ENCODE measurements at places on chromosomes 3 and 15.

DNA sequence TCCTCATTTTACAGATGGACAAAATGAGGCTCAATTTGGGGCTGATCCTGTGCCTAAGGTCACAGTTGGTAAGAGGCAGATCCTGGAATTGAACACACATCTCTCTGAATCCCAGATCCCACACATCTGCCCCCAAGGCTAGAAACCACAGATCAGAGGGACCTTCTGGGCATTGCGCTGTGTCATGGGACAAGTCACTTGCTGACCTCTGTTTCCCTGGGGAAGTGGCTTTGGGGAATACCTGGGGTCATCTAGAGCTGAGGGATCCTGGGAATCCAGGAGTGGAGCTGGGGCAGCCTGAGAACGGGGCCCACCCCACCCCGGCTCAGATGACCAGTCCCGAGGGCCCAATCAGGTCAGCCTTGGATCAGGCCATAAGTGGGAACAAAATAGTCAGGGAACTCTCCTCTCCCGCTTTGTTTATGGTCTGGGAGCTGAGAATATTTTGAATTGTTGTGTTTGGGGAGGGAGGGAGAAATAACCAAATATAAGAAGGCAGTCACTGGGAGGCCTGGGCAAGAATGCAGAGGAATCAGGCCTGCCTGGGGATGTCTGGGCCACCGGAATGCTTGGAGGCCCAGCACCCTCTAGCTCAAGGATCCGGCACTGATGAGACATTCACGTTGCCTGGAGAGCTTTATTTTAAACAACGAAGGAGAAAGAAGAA, 8.8 kb upstream of the SLC6A6 start:
- DNase-seq, result no peak

- DNase-seq, result no peak
These were observed 188.8 kb downstream of the FEZF2 start for GRCh38 chr3:62184559-62184958.

- no peak for DNase-seq
These were observed 13.5 kb downstream of the GUCA1C start for GRCh38 chr3:108940166-108940565.

DNA sequence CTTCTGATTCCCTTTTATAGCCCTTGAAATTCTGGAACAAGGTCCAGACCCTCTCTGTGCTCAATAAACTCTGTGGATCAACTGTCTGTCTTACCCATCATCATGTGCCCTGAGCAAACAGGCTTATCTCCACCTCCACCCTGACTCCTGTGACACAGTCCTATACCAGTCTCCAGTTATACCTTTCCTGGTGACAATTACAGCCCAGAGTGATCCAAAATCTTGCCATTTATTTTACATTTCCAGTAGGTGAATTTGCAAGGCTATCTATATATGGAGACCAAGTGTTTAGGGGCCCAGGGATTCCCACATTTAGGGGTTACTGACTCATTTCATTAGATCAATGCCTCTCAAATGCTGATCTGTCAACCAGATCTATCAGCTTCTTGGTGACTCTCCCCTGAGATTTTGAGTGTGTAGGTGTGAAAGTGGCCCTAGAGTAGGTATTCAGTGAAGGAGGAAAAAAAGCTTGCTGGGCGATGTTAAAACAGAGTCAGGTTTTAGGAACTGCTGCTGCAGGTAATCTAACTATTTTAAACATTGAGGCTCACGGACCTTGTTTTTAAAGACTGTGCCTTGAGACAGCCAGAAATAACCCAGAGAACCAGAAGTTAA, 229.6 kb upstream of the WNT5A start:
- no peak for DNase-seq

GRCh38 chr3:27533261-27533607, 49.0 kb upstream of the SLC4A7 start:
- no peak for DNase-seq

DNA sequence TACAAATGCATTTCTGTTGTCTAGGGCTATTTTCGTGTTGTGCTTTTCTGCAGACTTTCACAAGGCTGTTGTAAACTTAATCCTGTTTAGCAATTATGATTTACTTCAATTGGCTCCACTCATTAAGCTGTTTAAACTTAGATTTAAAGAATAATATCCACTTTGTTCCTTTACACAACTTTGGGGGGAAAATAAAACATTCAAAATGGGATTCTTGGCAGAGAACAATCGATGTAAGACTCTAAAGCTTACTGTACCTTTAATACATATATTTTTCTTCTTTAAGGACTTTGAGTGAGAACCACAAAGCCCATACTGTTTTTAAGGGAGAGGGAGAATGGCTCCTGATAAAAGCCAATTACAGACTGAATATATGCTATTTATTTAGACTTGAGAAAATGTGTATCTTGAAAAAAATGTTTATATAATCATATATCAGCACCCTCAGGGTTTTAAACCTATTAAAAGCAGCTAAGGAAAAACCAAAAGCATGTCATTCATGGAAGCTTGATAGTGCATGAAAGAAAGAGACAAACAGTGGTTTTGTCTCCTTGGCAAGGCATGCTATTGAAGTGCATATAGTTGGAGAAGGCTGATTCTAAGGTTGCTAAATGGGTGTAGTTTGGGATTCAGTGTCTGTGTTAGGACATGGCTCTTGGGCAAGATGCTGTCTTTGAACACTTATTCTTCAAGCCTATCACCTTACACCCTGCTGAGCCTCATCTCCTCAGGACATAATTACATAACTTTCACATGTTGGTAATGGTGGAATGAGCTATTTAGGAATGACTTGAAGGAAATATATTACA, 293.4 kb upstream of the TBC1D5 start:
- DNase-seq, result no peak

DNA sequence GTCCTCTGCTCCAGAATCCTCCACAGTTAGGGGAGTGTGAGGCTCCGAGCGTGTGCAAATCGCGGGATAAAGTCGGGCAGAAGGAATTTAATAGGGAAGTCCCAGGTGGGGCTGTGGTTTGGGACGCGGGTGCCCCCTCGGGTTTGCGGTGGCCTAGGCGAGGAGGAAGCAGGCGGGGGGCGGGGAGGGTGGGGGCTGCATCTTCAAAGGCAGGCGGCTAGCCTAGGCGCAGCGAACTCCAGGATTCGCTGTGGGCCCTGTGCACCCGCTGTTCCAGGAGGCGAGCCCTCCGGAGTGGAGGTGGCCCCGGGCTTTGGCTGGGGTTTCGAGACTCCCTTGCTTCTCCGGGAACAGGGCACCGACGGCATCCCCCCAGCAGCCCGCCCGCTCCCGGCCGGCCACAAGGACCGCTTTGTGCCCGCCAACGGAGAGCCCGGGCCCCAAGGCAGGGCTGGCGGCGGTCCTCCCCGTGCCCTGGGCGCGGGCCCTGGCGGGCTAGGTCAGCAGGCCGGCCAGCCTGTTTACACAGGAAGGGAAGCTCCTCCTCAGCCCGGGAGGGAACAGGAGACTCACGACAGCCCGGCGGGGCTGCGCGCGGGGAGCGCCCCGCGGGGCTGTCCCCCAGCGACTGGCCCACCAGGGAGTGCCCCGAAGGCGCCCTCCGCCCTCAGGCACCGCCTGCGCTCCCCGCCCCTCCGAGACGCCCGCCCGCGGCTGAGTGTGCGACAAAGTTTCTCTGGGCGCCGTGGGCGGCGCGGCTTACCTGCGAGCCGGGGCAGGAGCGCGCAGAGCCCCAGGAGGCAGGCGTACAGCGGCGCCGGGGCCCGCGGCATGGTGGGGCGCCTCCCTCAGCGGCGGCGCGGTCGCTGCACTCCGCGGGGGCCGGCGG, 753 bp downstream of the ITGB5 start:
- no peak for DNase-seq

DNA sequence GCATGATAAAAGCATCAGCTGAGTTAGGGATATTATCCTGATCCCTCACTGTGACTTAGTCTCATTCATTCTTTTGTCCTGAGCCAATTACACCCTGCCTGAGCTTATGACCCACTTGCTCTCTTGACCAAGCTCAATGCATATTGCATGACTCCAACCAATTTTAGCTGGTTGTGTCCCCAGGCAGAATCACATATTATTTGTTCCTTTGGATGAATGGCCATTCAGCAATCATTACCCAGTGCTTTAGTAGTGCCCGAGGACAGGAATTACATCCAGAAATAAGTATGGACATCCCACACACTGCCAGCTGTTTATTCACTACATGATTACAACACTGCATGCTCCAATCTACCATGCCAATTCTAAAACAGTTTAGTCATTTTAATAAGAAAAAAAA, 322.5 kb downstream of the ZBBX start:
- no peak for DNase-seq

DNA sequence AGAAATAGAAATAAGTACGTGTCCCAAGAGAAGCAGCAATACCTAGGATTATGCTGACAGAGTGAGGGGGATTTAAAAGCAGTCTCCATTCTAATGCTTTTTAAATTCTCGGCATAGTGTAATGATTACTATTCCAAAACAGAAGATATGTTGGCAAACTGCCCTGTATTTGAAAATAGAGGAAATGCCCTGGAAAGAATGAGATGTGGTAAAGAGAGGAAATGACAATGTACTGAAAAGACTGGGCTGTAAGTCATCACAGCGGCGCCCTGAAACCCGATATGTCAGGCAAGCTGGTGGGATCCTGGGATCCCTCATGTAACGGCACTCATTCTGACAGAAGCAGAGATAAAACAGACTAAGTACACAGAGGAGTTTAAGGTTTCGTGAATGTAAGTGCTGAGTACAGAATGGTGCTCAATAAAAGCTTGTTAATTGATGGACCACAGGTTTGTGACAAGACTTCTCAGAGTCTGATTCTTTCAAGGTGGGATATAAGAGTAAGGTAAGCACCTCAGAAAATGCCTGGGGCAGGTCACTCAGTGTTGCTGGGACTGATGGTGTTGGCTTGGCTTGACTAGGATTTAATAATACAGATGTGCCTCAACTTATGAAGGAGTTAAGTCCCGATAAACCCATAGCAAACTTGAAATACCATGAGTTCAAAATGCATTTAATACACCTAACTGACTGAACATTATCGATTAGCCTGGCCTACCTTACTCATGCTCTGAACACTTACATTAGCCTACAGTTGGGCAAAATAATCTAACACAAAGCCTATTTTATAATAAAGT, 91.4 kb downstream of the NFKBIZ start:
- DNase-seq, result peak; percentile 95

GRCh38 chr15:66078929-66079275, 174.6 kb downstream of the MEGF11 start:
- DNase-seq, result no peak

- DNase-seq, result peak; percentile 2
These were observed 905 bp downstream of the HOMER2 start for GRCh38 chr15:82951472-82952157.

- DNase-seq, result no peak
These were observed 421 bp downstream of the BMF start for GRCh38 chr15:40108061-40108854.

DNA sequence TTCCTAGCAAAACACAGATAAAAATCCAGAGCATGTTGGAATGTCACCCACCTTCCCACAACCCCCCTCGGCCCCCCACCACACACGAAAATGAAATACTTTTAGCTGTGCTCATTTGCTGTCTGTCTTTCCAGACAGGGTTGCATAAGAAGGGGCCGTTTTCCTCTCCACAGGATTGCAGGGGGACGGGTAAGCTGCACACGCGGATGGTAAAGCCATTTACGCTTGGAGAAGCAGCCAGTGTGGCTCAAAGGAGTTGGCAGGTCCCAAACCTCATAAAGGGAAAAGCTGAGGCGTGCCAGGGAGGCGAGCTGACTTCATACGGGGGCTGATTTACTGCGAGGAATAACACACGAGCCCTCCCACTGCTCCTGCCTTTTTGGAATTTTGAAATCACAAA, 47.4 kb upstream of the ITGA11 start:
- no peak for DNase-seq

DNA sequence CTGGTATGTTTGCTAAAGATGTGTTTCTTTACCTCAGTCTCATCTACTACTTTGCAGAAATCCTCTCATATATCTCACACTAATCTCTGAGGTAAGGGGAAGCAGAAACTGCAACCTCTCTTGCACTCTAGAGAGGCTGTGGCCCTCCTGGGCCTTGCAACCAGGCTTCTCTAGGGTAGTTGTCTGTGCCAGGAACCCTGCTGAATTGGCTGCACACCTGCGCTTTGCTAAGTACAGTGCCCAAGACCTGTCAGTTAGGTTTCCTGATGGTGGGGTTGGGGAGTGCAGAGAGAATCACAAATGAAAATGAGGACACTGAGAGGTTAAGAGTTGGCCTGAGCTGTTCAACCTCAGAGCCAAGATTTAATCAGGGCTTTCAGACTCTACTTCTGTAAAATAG, 117.2 kb upstream of the PLXNA1 start:
- no peak for DNase-seq
